ENCODE measurements at places on chromosomes 16 and 17.

- DNase-seq = no peak
Measured at GRCh38 chr17:8324923-8325322, 14.7 kb upstream of the ODF4 start.

DNA sequence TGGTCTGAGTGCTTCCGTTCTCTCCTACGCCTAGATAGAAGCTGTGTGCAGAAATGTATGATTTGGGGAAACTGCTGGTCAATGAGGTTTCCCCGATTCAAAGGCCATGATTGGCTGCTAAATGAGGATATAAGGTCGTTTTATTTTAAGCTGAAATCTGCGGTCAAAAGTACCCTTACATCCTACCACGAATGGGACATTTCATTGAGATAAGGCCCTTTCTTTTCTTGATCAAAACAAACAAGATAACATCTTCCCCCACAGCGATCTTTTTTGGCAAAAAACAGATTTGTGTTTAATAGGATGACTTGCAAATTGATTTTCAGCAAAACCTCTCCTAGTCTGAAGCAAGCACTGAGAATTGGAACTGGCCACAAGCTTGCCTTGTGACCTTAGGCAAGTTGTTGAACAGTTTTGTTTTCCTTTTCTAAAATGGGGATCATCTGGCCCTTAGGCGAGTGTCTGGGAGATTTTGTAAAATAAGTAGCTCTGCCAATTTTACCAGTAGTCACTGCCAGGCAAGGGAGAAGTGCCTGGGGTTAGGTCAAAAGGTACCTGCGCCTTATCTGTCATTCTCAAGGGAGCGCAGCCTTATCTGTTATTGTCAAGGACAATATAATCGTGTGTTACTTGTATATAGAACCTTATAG lies 635 bp downstream of the SCPEP1 start:
- no peak for DNase-seq

DNA sequence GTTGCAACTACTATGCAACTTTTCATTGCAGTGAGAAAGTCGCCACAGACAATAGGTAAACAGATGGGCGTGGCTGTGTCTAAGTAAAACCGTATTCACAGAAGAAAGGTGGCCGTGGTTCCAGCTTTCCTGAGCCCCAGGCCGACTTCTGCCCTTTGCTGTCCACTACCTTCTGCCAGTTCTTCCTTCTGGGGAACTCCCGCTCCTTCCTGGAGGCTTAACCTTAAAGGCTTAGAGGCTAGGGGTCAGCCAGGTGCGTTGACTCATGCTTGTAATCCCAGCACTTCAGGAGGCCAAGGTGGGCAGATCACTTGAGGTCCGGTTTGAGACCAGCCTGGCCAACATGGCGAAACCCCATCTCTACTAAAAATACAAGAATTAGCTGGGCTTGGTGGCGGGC lies 2.1 kb upstream of the SEPTIN12 start:
- DNase-seq = no peak

DNA sequence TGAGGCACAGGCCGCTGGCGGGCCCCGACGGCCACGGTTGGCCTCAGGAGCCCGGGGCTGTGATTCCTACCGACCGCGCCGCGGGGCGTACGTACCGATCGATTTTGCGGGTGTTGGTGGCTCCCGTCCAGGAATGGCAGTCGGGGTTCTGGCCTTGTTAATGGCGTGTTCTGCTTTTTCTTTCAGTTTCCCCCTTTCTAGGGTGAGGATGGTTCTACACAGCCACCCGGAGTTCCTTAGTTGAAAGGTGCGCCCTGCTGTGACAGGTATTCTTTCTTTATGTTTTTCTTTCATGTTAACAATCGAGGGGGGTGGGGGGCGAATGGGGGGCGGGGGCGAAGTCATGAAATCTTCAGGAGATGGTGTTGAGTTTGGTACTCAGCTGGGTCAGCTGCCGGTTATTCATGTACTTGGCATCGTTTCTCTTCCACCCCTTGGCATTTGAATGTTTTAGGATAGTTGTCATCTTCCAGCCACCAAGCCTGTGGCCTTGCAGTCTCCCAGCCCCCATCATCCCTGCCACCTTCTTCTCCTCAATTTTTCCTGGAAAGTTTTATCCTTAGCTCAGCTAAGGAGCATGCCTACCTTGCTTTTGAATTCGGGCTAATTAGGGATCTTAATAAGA lies 802 bp downstream of the CYLD start:
- DNase-seq = peak; percentile 66

DNA sequence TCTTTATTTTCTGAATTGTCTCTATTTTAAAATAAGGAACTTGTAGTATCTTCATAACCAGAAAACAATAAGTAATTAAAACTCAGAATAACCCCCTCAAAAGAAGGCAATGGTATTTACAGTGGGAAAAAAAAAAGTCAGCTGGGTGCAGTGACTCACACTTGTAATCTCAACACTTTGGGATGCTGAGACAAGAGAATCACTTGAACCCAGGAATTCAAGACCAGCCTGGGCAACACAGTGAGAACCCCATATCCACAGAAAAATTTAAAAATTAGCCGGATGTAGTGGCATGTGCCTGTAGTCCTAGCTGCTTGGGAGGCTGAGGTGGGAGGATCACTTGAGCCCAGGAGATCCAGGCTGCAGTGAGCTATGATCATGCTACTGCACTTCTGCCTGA lies 33.5 kb downstream of the ADAM11 start:
- DNase-seq = no peak

Data from naive thymus-derived CD8-positive, alpha-beta T cell (primary cell).